CMK (cell line): ENCODE measurements at places on chromosomes 5 and 9.

DNA sequence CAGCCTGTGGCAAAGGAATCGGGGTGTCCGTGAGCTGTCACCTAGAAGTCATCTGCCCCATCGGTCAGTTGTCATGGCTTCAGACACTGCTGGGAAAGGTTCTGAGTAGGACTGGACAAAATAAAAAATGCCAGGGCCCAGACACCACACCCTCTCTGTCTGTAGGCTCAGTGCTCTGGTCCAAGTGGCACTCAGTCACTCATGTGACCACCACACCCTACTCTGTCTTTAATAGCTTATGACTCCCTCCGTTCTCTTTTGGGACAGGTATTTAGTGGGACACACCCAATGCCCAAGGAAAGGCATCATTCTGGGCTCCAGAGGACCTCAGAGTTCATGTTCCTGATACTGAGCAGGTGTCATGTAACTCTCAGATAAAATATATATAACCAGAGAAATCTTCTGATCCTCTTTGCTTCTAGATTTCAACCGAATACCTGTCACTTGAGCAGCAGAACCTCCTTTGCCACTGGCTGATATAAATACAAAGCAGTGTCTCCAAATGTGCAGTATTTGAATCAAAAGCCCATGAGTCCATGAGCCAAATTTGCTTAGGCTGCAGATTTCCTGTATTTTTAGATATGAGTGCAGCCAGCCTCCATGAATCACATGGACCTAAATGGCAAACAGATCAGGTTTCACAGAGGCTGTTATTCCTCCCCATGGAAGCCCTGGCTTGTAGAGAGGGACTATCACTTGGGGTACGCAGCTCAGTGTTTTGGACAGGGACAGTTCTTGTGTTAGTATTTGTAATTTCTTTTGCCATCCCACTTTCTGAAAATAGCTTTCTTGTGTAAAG lies 272.0 kb downstream of the ARHGAP26 start:
- DNase-seq: no peak

GRCh38 chr9:72680593-72681282 lies 159.3 kb downstream of the TMC1 start:
- no peak for DNase-seq

DNA sequence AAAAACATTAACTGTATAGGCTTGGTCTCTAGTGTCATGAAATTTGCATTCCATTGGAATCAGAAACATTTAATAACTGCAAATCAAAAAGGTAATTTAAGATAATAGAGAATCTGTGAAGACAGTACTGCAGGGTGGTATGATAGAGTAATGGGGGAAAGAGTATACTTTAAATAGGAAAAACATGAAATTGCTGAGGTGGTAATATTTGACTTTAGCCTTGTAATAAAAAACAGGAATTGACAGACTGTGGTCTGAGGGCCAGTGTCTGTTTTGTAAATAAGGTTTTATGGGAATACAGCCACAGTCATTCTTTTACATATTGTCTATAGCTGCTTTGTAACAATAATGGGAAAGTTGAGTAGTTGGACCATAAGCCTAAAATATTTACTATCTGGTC lies 162.3 kb downstream of the RANBP17 start:
- DNase-seq: no peak

GRCh38 chr9:125843646-125844045 lies 96.5 kb downstream of the PBX3 start:
- DNase-seq: no peak

- no peak for DNase-seq
Measured at GRCh38 chr9:84756731-84757130, 87.2 kb downstream of the NTRK2 start.
